Activated CD4-positive, alpha-beta T cell treated with anti-CD3 and anti-CD28 coated beads for 4 hours (primary cell): ENCODE measurements at places on chromosomes 7 and 10.
A peak's percentile ranks its signal among the peaks of the same experiment; 100 is the strongest.

GRCh38 chr10:127527891-127528290, 21.2 kb upstream of the NPS start:
- DNase-seq, result no peak

GRCh38 chr7:87448388-87448787, 27.1 kb downstream of the ABCB4 start:
- no peak for DNase-seq

DNA sequence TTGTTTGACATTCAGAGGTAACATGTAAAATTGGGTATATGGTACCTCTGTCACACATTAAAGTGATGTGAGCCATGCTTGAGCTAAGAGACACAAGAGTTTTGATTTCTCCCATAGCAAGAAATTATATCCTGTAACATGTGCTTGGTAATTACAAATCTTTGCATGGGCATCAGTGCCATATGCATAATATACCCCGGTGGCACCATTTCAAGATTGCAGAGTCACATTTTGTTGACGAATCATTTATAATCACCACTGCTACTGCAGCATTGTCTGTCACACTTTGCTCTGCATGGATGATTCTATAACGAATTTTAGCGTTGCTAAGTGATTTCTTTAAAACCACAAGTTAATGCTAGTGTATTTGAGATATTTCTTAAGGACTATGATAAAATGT, 443.7 kb upstream of the LRRN3 start:
- no peak for DNase-seq

GRCh38 chr7:19248115-19248514, 102.9 kb upstream of the FERD3L start:
- no peak for DNase-seq

DNA sequence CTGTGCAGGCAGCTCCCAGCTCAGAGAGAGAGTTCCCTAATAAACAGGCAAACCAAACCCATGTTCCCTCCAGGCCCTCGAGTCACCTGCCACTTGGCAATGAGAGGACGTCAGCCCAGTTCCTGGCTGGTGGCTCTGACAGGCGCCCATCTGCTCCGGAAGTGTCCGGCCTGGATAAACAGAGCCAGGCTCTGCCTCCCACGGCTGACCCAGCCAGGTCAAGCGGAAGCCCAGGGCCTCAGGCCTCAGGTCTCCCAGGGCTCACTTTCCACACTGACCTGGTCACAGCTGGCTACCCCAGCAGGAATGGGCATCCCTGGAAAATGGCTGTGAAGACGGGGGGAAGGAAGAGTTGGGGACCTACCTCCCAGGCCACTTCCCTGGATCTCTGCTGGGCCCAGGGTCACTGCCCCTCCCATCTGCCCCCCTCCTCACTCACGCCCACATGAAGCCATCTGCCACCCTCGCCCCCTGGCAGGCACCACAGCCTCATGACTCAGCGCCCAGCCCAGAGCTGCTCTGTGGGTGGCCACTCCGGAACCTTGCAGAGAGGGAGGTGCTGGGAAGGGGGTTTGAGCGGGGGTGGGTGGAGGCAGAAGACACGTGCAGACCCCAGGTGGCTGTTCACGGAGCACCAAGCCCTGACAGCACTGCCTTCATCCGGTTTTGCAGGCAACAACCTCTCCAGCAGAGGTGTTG, 37.4 kb upstream of the DUSP5 start:
- peak; percentile 51 for DNase-seq

GRCh38 chr10:28020080-28020860, 21.4 kb upstream of the ODAD2 start:
- DNase-seq, result no peak

DNA sequence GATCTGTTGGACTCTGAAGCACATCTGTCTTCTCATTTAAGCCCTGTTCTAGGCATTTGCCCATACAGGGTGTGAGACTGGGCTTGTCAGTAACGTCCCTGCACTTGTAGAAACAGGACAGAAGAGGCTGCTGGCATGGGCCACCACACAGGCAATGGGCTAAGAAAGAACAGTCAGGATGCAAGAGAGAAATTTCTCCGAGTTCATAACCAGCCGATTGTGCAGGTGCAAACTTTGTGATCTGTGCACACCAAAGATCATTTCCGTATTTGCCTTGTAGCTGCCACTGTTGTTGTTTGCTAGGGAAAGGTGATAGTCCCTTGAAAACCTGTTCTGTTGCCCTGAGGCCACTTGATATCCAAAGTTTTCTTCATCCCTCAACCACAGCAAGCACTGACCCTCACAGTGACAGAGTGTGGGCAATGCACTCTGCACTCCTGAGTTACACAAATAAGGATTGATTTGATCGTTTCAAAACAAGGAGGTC, 20.3 kb downstream of the KLF6 start:
- no peak for DNase-seq

- DNase-seq, result no peak
Observed at GRCh38 chr10:61476529-61476928, 23.3 kb upstream of the TMEM26 start.
